ENCODE measurements at places on chromosomes 7 and 10. TPM values are rescaled to one million over a fixed set of nuclear protein-coding genes. Genes with fewer than 3 reads are reported as not detected.

Gene DENND10
- 34.5 TPM for polyA plus RNA-seq

DNA sequence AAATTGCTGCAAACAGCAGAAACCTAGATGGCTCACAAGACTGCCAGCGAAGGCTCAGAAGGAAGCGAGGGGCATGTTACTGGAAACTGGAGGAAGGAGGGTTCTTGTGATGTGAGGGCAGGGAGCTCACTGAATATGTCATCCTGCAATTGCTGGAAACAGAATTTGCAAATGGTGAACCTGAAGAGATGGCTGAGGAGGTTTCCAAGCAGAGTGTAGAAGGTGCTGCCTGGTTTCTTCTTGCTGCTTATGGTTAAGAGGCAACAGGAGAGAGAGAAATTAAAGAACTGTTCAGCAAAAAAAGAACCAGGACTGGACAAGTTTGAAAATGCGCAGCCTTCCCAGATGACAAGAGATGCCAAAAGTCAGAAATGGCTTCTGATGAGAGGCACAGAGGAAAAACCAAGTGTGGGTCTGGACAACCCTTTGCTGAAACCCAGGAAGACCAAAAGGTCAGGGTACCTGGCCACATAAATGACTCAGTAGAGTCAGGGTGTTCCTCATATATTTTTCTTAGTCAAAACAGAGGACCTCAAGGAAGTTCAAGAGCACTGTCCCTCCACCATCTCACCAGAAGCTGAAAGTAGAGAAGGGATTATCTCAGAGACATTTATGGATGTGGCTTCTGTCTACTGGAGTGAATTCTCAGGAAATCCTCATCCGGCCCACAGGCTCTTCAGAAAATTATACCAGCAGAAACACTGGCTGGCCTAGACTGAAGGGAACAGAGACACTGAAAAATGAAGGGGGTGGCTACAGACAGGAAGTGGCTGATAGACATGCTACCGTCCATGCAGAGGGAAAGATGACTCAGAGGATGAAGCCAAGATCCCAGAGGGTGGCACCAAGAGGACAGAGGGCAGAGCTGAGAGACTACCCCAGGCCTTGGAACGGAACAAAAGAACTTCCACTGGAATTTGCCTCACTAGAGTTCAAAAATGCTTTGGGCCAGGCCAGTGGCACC lies 10.1 kb downstream of the PAPOLB start:
- H3K4me1 ChIP-seq: no peaks in the 10 kb centered on the region
- no peak overlapping the region for H3K27ac ChIP-seq
- H3K36me3 ChIP-seq: no peaks in the 10 kb centered on the region
- no peaks in the 10 kb centered on the region for H3K27me3 ChIP-seq

DNA sequence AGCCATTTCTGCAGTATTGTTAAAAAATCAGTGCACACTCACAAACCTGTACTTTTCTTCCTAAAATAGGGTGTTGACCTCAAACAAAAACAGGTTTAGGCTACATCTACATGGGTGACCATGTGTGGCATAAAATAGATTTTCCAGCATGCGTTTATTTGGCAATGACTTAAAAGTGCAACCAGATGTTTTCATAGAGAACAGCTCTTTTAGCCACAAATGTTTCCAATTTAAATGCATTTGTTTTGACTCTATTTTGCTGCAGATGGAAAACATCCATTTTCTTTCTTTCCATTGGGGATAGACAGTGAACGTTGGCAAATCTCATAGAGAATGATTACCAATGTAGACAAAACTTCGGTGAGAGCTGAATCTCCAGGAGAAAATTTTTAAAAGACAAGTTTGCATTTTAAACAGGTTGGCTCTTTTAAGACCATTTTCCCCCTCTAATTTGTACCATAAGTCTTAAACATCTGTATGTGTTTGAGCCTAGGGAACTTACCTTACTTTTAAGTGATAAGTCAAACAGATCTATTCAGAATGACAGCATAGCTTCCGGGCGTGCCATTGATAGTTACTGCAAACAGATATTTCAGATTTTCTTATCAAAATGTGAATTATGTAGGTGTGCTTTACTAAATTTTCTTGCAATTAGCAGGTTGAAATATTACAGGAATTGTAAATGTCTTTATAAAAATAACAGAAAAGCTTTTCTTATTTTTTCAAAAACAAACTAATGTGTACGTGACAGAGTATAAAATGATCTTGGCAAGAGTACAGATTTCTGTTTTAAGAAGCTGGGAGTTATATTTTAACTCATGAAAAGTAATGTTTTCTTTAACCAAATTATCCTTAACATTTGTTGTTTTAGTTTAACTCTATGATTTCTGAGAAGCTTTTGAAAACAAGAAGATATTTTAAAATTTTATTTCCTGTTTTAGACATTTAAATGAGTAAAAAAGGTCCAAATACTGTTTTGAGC lies 144.9 kb downstream of the HGF start:
- H3K27me3 ChIP-seq: no peaks in the 10 kb centered on the region
- H3K4me3 ChIP-seq: no peak overlapping the region
- H3K27ac ChIP-seq: no peak overlapping the region
- H3K4me1 ChIP-seq: no peaks in the 10 kb centered on the region
- no peaks in the 10 kb centered on the region for H3K36me3 ChIP-seq

GRCh38 chr7:143909863-143910262 lies 7.9 kb upstream of the TCAF1 start:
- DNase-seq: peak; percentile 39
- H3K27ac ChIP-seq: no peak overlapping the region
- H3K4me1 ChIP-seq: peaks cover 10% of the 10 kb centered on the region
- no peaks in the 10 kb centered on the region for H3K36me3 ChIP-seq

- H3K27ac ChIP-seq: no peak overlapping the region
- H3K36me3 ChIP-seq: no peaks in the 10 kb centered on the region
- H3K4me3 ChIP-seq: no peak overlapping the region
- no peaks in the 10 kb centered on the region for H3K4me1 ChIP-seq
- no peak for DNase-seq
- no peaks in the 10 kb centered on the region for H3K27me3 ChIP-seq
Measured at GRCh38 chr10:81040031-81040430, 502.3 kb downstream of the SH2D4B start.

Gene EPO
- polyA plus RNA-seq: not detected

Gene ZNF488
- 0.34 TPM for polyA plus RNA-seq

DNA sequence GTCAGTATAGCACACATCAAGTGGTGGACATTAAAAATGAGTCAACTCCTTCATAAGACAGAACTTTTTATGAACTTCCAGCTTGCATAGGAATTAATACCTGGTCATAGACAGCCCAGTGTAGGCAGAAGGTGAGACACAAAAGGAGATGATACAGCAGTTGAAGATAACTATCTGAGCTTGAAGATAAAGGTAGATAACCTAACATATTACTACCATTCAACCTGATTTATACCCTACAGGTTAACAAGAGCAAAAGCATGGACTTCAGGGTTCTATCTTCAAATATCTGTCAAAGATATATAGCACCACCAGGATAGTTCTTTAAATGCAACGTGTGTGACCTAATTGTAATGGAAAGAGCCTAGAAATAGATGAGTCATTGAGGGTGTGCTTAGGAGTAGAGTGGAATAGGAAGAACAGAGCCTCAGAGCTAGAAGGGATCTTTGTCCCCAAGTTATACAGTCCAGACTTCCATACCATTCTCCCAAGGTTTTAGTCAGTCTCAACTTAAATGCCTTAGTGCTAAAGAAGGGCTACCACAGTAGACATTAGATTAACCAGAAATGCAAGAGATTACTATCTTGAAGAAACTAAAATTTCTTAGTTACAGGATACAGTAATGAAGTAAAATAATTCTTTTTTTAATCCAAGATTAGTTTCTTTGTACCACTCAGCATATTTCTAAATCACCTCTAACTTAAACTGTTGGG lies 9.2 kb downstream of the ZNF800 start:
- no peak overlapping the region for H3K4me3 ChIP-seq
- H3K36me3 ChIP-seq: no peaks in the 10 kb centered on the region
- no peak overlapping the region for H3K27ac ChIP-seq
- no peak for DNase-seq
- no peaks in the 10 kb centered on the region for H3K27me3 ChIP-seq

All from ovary (tissue), 10 donors.